ENCODE measurements at places on chromosomes 6 and 20.

GRCh38 chr20:48354320-48354876 lies 473.4 kb downstream of the PREX1 start:
- no peak for DNase-seq

- peak; percentile 97 for DNase-seq
Observed at GRCh38 chr6:169289619-169290339, 36.1 kb upstream of the THBS2 start.

- DNase-seq = no peak
Observed at GRCh38 chr6:140830666-140831065, 1302.1 kb upstream of the GJE1 start.

DNA sequence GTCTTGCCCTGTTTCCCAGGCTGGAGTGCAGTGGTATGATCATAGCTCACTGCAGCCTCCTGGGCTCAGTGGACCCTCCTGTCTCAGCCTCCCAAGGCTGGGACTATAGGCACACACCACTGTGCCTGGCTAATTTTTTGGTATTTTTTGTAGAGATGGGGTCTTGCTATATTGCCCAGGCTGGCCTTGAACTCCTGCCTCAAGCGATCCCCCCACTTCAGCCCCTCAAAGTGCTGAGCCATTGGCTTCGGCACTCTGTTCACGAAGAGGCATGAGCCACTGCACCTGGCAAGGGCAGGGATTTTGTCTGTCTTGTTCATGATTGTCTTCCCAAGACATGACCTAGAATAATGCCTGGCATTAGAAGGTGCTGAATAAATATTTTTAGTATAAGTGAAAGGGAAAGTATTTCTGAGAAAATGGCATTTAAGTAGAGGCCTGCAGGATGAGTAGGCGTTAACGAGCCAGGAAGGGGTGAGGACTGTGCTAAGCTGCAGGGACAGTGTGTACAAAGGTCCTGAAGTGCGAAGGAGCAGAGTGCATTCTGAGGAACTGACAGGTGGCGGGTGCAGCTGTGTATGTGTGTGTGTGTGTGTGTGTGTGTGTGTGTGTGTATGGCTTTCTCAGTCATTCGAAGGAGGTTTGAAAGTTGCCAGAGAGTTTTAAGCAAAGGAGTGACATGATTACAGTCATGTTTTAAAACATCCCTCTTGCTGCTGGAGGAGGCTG lies 43.0 kb downstream of the VEGFA start:
- no peak for DNase-seq

DNA sequence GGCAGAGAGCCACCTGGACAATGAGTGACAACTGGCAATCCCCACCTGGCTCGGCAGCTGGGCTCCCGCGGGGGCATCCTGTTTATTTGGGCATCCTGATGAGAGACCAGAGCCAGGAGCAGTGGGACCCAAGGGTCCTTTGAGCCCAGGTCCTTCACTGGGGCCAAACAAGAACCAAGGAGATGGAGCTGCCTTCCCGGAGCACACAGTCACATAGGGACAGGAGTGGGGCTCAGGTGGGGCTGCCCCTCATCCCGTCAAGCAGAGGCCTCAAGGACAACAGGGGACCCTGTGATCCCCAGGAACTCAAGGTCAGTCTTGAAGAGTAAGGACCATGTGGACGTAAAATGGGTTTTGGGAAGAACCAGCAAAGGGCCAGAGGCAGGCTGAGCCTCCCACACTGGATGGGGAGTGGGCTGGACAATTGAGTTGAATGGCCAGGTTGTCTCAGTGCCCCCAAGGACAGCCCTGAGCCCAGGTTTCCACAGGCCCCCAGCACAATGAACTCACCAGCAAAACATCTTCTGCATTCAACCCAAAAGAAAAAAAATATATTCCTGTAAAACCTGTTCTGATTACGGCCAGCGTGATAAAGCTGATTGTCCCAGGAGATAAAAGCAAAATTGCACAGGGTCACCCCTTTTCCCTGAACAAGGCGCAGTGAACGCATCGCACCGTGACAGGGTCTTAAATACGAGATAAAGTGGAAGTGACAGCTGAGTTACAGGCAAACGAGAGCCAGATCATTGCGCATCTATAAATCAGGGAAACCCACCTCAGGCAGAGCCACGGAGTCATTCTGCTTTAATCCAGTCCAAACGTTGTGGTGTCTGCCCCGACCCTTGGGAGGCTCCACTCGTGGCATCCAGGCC lies 86.2 kb downstream of the ANKRD60 start:
- no peak for DNase-seq

- DNase-seq = no peak
Observed at GRCh38 chr6:41443616-41444525, 102.3 kb upstream of the FOXP4 start.

DNA sequence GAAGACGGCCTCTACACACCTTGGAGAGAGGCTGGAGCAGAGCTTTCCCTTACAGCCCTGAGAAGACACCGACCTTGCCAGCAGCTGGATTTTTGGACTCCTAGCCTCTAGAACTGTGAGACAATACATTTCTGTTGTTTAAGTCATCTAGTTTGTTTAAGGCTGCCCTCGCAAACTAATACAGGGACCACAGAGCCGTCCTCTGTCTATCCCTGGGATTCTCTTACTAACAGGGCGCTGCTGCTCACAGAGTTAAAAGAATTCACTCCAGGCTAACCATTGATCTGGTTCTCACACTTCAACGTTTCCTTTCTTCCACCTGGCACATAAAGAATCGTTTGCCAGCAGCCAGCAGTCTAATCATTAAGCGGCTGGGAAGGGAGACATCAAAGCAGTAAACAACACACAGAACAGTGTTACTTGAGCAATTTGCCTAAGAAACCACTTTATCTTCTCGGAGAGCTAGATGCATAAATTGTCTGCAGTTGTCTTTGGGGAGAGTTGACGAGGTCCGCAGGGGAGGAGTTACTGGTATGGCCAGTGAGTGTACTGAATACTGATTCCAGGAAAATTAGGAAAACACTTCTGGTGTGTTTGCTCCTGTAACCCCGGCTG lies 103.5 kb upstream of the AKAP12 start:
- no peak for DNase-seq

DNA sequence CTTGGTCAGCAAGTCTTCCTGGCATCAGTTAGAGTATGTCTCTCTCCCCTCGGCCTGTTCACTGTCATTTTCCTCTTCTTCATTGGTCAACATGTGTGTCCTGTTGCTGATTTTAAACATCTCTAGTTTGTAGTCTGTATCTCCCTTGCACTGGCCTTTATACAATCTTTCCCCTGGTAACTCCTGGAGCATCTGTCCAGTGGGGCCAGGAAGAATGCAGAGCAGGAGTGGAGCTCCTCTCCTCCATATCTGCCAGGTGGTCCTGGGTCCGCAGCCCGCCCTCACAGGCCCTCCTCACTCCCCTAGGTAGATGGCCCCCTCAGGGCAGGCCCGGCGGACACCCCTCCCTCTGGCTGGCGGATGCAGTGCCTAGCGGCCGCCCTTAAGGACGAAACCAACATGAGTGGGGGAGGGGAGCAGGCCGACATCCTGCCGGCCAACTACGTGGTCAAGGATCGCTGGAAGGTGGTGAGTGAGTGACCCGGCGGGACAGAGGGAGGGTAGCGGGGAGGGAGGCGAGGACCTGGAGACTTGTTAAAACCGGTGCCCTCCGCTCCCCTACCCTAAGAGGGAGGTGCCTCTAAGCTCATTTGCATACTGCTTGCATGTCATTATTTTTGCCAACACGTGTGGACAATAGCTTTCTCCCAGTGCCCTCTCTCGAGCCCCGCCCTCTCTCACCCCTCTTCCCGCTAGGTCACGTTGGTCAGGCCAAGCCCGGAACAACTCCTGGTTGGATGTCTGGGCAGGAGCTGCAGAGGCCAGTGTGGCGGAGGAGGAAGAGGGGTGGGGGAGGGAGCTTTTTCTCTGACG lies 3.2 kb downstream of the TTBK1 start:
- DNase-seq = no peak

DNA sequence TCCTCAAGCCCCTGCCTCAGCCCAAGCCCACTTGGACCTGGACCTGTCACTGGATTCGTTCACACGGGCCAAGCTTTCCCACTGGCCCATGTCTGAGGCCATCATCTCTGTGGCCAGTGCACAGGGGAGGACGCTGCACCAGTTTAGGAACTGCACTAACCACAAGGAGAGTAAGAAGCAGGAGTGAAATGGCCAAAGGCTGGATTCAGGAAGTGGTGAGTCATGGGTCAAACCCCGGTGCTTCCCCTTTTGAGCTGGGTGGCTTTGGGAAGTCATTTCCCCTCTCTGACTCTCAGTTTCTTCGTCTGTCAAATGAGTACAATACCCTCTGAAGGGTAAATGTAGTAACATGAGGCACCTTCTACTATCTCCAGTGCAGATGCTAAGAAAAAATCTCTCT lies 87.9 kb downstream of the CD40 start:
- peak; percentile 61 for DNase-seq

DNA sequence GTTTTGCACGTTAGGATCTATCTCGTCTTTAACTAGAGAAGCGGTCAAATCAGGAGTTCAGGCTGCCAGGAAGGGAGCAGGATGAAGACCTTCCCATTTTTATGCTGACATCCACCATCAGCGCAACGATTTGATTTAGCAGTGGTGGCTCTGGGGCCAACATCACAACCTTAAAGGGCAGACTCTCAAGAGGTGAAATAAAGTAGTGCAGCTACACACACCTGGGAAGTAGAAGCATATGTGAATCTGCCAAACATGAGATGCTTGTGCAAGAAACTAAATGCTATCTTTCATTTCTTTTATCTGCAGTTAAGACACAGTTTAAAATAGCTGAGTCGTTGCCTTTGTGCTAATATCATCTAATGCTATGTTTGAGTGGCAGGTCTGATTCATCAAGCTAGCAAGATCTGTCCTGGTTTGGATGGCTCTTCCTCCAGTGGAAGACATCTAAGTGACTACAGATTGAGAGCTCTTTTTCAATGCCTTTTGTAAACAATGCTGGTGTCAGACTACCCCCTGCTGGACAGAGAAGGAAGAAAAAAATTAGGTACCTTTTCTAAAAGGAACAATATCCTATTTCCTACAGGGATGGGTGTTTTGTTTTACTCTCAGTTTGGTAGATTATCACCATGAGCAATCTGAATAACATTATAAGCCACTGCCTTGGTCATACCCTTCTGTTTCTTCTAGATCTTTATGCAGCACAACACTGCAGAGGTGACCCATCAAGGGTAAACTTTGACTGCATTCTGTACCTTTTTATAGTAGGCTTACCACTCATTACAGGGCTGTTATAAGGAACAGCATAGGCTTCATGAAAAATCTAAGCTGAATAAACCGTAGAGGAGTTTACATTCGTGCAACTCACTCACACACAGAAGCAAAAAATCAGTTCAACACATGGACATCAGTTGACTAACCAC lies 171.6 kb upstream of the FBXL4 start:
- peak; percentile 19 for DNase-seq

- no peak for DNase-seq
Observed at GRCh38 chr6:7088076-7088742, 19.6 kb upstream of the RREB1 start.

GRCh38 chr6:129317931-129318820 lies 391.8 kb downstream of the ARHGAP18 start:
- peak; percentile 13 for DNase-seq

DNA sequence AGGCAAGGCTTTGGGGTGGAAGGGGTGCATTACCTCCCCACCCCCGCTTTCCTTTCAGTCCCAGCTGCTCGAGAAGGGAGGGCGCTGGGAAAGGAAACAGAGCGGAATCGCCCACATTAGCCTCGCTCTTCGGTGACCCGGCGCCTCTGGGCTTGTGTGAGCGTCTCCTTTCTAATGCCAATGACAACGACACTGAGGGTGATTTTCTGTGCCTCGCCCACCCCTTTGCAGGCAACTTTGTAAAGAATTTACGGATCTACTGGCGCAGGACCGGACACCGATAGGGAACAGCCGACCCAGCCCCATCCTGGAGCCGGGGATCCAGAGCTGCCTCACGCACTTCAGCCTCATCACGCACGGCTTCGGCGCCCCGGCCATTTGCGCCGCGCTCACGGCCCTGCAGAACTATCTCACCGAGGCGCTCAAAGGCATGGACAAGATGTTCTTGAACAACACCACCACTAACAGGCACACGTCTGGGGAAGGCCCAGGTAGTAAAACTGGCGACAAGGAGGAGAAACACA lies 24.3 kb downstream of the TFAP2B start:
- DNase-seq = no peak

GRCh38 chr20:19786311-19786710 lies 28.3 kb downstream of the RIN2 start:
- DNase-seq = peak; percentile 71

DNA sequence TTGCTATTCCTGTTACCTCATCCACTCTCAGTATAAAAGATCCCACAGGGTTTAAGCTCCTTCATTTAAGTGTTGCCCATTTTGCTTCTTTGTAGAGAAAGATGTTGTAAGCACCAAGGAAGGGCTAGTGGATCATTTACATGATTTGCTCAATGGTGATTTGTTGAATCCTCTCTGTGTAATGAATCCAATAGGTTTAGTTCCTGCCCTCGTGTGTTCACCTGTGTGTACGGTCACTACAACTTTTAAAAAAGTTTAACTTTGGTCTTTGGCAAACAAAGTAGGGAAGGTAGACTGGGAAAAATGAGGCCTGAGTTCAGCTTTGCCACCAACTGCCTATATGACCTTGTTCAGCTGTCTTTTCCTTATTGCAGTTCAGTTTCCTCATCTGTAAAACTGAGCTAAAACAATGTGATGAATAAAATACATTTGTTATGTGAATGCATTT lies 51.5 kb downstream of the DHX35 start:
- no peak for DNase-seq

DNA sequence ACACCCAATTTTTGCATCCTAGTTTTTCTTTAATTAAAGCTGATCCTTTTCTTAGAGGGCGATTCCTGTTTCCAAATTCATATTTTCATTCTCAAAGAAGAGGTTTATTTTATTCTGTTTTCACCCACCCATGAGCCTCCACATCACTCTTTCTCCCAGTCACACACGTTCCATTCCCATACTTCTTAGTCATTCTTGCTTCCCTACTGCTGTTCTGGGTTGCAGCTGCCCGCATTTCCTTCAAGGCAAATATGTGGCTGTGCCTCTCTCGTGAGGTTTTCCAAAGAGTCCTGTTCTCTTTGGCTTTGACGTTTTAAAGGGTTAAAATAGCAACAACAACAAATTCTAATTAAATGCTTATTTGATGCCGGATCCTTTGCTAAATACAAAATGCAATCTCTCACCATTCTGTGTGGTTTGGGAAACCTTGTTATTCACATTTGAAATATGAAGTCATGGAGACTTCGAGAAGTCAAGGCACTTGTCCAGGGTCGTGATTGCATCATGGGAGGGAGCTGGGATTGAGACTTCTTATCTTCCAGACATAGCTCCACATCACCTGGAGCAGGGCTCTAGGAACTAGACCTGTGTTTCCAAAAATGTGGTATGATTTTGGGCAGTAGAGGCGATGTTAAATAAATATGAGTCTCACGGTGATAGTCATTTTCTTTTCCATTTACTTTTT lies 126.6 kb downstream of the DOK5 start:
- DNase-seq = no peak

GRCh38 chr6:130788954-130789353 lies 38.3 kb upstream of the SMLR1 start:
- no peak for DNase-seq

DNA sequence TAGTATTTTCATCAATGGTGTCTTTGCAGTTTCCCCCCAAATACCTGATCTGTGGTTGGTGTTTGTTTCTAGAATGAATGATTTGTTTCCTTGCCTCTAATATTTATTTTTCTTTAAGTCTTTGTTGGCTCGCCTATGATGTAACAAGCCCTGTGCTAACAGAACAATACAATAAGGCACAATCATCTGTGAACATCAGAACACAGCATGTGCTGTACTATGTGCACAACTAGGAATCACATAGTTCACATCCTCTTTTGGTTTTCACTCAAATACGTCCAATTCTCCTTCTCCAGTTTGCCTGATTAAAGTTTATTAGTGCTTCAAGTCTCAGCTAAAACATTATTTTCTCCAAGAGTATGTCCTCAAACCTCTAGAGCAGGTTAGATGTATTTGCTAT lies 613.1 kb downstream of the EPHA7 start:
- no peak for DNase-seq

All from stromal cell of bone marrow (primary cell).